ENCODE measurements at places on chromosomes 4 and X. TPM values are rescaled to one million over a fixed set of nuclear protein-coding genes. Genes with fewer than 3 reads are reported as not detected.

Gene FGF2
- 10.5 TPM for polyA plus RNA-seq

Gene IRAK1
- 39.1 TPM for polyA plus RNA-seq

Gene SAGE1
- polyA plus RNA-seq, result not detected

Gene CYTL1
- polyA plus RNA-seq, result 8.2 TPM

GRCh38 chrX:129235903-129236302 is 287.4 kb downstream of the SMARCA1 start:
- no peak for DNase-seq

DNA sequence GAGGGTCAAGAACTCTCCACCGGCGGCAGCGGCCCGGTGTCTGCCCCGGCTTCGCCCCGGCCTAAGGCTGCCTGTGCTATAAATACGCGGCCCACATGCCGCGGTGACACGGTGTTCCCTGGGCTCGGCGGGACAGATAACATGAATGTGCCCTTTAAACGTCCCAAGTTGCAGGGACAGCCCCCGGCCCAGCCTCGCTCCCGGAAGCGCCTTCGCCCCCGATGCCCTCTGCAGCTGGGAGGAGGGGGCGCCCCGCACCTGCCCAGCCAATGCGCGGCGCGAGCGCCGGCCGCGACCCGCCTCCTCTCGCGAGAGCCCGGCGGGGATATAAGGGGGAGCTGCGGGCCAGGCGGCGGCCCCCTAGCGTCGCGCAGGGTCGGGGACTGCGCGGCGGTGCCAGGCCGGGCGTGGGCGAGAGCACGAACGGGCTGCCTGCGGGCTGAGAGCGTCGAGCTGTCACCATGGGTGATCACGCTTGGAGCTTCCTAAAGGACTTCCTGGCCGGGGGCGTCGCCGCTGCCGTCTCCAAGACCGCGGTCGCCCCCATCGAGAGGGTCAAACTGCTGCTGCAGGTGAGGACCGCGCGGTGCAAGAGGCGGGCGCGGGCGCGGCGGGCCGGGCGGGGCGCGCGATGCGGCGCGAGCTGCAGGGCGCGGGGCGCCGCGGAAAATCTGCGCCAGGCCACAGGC is at the start of gene SLC25A4:
Gene SLC25A4, plus strand, starts transcription at position 355 of the 689 bp plus-strand sequence. Its CDS starts 107 bp downstream, at position 462.
- DNase-seq, result peak; percentile 75

GRCh38 chrX:46588263-46588662 is 14.7 kb downstream of the CHST7 start:
- peak; percentile 22 for DNase-seq

- no peak for DNase-seq
Measured at GRCh38 chrX:39729981-39730661, 367.6 kb downstream of the BCOR start.

GRCh38 chrX:107197319-107197718 is 8.9 kb downstream of the NUP62CL start:
- no peak for DNase-seq

DNA sequence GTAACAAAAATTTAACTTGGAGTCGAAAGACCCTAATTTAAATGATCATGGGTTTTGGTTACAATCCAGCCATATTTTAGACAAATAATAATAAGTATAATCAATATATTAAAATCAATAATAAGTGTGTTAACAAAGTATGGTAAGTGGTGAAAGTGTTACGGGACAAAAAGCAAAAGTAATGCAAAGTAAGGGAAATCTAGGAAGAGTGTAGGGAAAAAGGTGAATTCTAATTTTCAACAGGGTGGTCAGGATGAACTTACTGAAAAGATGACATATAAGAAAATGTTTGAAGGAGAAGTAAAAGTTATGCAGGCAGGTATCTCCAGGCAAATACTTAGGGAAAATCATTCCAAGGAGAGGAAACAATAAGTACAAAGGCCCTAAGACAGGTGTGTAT is 32.3 kb downstream of the STX18 start:
- no peak for DNase-seq

GRCh38 chrX:149161435-149162088 is 343.5 kb downstream of the IDS start:
- no peak for DNase-seq

GRCh38 chrX:21004835-21005234 is 369.4 kb upstream of the CNKSR2 start:
- DNase-seq, result no peak

DNA sequence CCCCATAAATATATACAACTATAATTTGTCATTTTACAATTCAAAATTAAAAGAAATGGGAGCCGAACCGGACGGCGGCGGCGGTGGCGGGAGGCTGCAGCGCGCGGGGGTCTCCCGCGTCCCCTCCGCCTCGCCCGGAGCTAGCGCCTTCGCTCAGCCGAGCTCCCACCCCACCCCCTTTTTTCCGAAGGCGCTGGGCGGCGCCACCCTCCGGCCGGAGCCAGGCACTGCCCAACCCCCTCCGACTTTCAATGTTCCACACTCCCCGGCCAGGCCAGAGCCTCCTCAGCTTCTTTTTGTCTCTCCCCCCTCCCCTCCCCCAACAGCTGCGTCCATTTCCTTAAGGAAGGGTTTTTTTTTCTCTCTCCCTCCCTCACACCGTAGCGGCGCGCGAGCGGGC is 214.1 kb upstream of the GEMIN8 start:
- DNase-seq, result no peak

DNA sequence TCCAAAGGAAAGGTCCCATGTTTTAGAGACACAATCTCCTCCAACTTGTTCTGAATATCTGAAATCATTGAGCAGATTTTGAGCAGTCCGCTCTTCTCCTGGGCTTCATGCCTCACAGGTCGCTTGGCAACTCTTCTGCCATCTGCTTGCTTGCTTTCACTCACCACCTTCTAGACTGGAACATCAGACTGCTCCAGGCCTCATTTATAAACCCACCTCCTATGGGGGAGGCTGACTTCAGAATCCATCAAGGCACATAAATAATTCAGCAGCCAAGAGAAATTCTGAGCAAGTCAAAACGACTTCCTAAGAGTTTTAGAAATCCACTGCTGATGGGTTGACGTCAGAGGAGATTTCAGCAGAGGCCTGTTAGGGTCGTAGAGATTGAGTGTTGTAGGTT is 64.1 kb downstream of the FAM184B start:
- no peak for DNase-seq

DNA sequence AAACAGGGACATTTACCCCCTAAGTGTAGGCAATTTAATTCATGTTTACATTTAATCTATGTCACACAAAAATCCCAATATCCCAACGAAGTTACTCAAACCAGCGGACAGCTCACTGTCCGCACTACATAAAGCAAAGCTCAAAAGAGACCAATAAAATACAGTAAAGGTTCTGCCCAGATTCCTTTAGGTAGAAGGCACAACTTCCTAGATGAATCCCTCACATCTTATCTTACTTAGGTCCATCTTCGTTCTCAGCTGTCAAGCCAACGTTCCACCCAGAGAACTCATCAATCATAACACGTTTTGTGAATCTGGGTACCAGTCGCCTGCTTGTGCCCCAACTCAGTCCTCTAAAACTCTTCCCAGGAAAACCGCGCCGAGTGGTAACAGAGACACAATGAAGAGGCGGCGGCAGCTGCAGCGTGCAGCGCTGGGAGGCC is 1.7 kb downstream of the HNRNPDL start:
- no peak for DNase-seq

DNA sequence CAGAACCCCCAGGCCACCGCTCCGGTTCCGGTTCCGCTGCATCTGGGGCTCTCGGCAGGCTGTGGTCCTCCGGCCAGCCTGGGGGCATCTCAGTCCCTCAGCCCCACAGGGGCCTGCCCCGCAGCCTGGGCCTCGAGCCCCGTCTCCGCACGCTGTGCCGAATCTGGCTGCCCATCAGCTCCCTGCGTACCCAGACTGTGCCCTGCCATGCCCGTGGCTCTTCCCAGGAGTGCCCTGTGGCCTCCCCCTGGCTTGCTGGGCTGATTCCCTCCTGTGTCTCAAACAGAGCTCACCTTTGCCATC is 830 bp upstream of the MSANTD1 start:
- no peak for DNase-seq

- DNase-seq, result no peak
Measured at GRCh38 chr4:133668061-133668851, 519.2 kb downstream of the PCDH10 start.
